Placental epithelial cell (primary cell): ENCODE measurements at places on chromosomes 1 and 21. TPM values are rescaled to one million over a fixed set of nuclear protein-coding genes. Genes with fewer than 3 reads are reported as not detected.

Gene COL9A2
- 1.6 and 4.1 TPM in 2 replicates for total RNA-seq

Gene MNDA
- not detected in 2 replicates for total RNA-seq

Gene RNF11
- total RNA-seq: 113 and 133 TPM in 2 replicates

Gene FAM151A
- not detected in 2 replicates for total RNA-seq

Gene PDE9A
- 0.11 and 0.39 TPM in 2 replicates for total RNA-seq

Gene LRRC39
- total RNA-seq: 0.22 and 0.39 TPM in 2 replicates

Gene SAMD11
- total RNA-seq: under 0.01 and 0.54 TPM in 2 replicates

Gene KCNJ10
- total RNA-seq: not detected in 2 replicates

Gene ALDH9A1
- 67.2 and 96.6 TPM in 2 replicates for total RNA-seq

Gene GNG12
- 45.9 and 99.9 TPM in 2 replicates for total RNA-seq

Gene LRRC47
- total RNA-seq: 43.6 and 44.6 TPM in 2 replicates

Gene DCST1
- total RNA-seq: 0.22 TPM in 1 of 2 replicates, not detected in the other

Gene LSS
- 50.3 and 110 TPM in 2 replicates for total RNA-seq

Gene RYR2
- not detected in 2 replicates for total RNA-seq

Gene OR2T35
- 2.4 and 4.9 TPM in 2 replicates for total RNA-seq

Gene LIPI
- total RNA-seq: not detected in 2 replicates

Gene ATP1A4
- 2.4 and 13.0 TPM in 2 replicates for total RNA-seq

Gene L1TD1
- total RNA-seq: 72.0 and 72.6 TPM in 2 replicates

Gene CHODL
- 0.33 and 0.79 TPM in 2 replicates for total RNA-seq

Gene LENEP
- 3.9 TPM in 1 of 2 replicates, not detected in the other for total RNA-seq

Gene SLC44A5
- total RNA-seq: 0.39 and 1.7 TPM in 2 replicates

Gene EVA1B
- total RNA-seq: 142 and 272 TPM in 2 replicates

Gene HSPG2
- total RNA-seq: 281 and 358 TPM in 2 replicates

Gene ESRRG
- 0.39 and 1.3 TPM in 2 replicates for total RNA-seq

Gene TMCC2
- total RNA-seq: under 0.01 and 1.1 TPM in 2 replicates

Gene HLCS
- 24.3 and 27.1 TPM in 2 replicates for total RNA-seq

Gene IFNLR1
- 7.1 and 7.5 TPM in 2 replicates for total RNA-seq

Gene CALML6
- 0.22 and 1.2 TPM in 2 replicates for total RNA-seq

Gene DENND1B
- 28.7 and 39.3 TPM in 2 replicates for total RNA-seq

Gene TNNT2
- total RNA-seq: 1.4 and 1.6 TPM in 2 replicates

Gene MYOG
- not detected in 2 replicates for total RNA-seq

Gene NPR1
- 0.22 and 0.39 TPM in 2 replicates for total RNA-seq

Gene LRRC53
- total RNA-seq: not detected in 2 replicates

Gene VHLL
- total RNA-seq: 0.87 TPM in 1 of 2 replicates, not detected in the other

Gene ADAMTSL4
- total RNA-seq: 3.5 and 34.5 TPM in 2 replicates

Gene SELP
- not detected in 2 replicates for total RNA-seq

Gene EVA1C
- total RNA-seq: 0.43 and 2.7 TPM in 2 replicates

Gene CTSS
- total RNA-seq: 0.65 and 1.2 TPM in 2 replicates

Gene NCSTN
- total RNA-seq: 108 and 145 TPM in 2 replicates

Gene PLEKHA6
- 22.9 and 24.7 TPM in 2 replicates for total RNA-seq

Gene WNT9A
- total RNA-seq: 5.1 and 7.6 TPM in 2 replicates

Gene BCAN
- total RNA-seq: under 0.01 TPM in 1 of 2 replicates, not detected in the other

Gene LCE3D
- total RNA-seq: not detected in 2 replicates

Gene CFHR3
- total RNA-seq: not detected in 2 replicates

Gene CHTOP
- total RNA-seq: 44.0 and 49.0 TPM in 2 replicates

Gene SERTAD4
- 4.7 and 8.1 TPM in 2 replicates for total RNA-seq

Gene BTBD19
- 8.6 and 11.8 TPM in 2 replicates for total RNA-seq

Gene GPR25
- not detected in 2 replicates for total RNA-seq
